DMS79 treated with DMSO at 0.1 percent for 48 hours (cell line): ENCODE measurements at places on chromosomes 1 and 21.

DNA sequence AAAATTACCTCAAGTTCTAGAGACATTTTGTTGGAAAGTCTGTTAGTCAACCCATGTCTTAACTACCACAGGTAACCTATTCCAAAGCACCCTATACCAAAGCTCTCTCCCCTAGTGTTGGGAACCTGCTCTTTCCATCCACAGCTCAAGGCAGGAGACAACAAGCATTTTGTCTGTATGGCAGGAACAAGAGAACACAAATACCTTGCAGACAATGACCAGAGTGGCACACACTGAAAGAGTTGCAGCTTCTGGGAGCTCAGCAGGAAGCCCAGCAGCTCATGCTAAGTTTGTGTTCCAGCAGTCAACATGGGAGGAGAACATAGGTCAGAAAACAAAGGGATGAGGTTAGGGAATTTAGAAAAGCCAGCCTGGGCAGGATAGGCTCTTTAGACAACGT, 300.8 kb downstream of the HHIPL2 start:
- DNase-seq = no peak

DNA sequence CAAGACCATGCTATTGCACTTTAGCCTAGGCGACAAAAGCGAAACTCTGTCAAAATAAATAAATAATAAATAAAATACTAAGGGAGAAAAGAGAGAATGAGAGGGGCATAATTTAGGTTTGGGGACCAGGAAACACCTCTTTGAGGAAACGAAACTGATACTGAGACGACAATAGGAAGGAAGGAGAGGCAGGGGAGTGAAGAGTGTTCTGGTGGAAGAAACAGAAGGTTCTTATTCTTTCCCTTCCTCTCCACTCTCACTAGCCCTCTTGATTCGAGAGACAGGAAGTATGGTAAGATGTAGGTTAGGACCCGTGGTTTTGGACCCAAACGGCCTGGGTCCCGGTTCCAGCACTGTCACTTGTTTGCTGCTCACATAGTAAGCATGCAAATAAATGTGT, 1.6 kb upstream of the NKAIN1 start:
- no peak for DNase-seq

- DNase-seq = no peak
These were observed 352 bp downstream of the MEX3A start for GRCh38 chr1:156081917-156082308.

DNA sequence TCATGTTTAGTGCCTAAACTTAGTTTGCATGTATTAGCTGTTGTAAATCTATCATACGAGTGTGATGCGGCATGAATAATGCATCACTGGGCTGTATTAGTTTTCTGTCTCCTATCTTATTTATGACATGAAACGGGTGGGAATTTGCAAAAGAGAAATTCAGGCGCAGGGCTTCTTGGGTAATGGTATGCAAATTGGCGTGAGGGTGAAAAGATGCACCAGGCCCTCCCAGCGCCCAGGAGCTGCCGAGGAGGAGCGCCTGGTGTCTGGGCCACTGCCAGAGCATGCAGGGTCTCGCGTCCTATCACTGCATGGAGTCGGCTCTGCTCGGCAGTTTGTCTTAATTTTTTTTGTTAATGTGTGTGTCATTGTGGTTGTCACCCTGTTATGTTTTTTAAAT, 82.9 kb upstream of the ACTL8 start:
- no peak for DNase-seq

GRCh38 chr1:17207966-17208418, 3.1 kb downstream of the PADI1 start:
- DNase-seq = no peak

DNA sequence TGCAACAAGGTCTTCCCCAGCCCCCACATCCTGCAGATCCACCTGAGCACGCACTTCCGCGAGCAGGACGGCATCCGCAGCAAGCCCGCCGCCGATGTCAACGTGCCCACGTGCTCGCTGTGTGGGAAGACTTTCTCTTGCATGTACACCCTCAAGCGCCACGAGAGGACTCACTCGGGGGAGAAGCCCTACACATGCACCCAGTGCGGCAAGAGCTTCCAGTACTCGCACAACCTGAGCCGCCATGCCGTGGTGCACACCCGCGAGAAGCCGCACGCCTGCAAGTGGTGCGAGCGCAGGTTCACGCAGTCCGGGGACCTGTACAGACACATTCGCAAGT, 3.8 kb downstream of the ZBTB18 start:
- no peak for DNase-seq

DNA sequence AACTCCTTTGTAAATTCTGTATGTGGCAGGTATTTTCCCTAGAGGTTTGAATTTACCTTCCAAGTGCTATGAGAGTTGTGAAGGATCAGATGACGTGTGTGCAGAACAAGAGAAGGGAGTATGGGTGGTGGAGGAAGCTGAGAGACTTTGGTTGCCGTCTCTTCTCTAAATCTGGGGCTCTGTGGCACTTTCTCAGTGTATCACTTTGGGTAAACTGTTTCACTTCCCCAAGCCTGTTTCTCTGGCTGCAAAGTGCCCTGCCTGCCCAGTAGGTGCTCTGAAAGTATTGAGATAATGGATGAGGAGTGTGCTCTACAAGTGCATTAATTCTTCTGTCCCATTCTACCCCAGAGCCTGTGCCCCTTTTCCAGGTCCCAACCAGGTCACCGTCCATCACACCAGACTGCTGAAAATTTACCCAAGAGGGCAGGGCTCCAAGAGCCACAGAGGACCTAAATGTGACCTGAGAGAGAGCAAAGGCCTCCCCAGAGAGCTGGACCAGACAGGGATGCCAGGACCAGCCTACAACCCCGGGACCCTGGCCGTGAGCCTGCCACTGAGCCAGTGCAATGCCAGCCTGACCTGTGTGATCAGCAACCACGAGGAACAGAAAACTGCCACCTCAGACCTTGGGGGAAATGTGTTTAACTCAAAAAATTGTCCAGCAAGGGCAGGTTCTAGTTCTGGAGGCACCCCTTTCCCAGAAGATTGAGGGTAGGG, 131.6 kb upstream of the ETV3 start:
- DNase-seq = no peak

DNA sequence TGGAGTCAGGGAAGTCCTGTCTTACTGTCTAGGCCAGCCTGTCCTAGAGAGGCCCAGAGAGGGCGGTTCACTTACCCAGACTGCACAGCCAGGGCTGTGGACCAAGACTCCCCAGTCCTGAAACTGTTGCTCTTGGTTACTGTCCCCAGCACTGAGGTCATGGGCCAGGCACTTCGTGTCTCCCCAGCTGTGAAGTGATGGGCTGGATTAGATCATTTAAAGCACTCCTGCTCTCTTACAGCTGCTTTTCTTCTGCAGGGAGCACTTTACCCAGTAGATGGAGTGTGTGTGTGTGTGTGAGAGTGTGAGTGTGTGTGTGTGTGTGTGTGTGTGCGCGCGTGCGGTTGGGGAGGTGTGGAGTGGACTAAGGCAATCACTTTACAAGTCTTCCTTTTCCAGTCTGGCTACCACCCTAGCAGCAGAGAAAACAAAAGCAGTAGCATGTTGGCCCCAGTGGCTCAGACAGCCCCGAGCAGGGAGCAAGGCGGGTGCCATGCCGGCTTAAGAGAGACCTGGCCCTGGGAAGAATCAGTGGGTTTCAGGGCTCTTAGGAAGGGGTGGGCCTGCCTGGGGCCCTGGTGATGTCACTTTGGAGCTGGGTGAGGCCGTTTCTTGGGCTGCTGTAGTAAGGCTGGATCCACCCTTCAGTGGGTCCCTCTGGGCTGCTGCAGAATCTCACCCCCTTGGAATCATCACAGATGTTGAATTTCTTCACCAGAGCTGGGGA, 2.4 kb downstream of the SPSB1 start:
- peak; percentile 21 for DNase-seq

- no peak for DNase-seq
These were observed 200.9 kb downstream of the TM2D1 start for GRCh38 chr1:61523893-61524605.

DNA sequence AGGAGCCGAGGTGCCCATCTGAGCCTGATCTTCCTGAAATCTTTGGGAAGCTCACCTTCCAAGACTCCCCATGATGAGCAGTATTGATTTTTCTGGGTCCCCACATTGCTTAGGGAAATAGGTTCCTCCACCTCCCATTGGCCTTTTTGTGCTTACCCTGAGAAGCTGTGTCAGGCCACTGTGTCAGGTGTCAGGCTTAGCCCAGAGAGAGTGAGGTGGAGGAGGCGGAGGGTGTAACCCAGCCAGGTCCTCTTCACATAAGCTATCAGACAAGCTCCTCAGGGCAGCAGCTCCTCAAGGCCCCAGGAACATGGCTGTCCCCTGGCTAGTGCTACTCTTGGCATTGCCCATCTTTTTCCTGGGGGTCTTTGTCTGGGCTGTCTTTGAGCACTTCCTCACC, 352 bp downstream of the AADACL4 start:
- no peak for DNase-seq

GRCh38 chr1:33171977-33172813, 9.6 kb downstream of the TRIM62 start:
- DNase-seq = no peak

DNA sequence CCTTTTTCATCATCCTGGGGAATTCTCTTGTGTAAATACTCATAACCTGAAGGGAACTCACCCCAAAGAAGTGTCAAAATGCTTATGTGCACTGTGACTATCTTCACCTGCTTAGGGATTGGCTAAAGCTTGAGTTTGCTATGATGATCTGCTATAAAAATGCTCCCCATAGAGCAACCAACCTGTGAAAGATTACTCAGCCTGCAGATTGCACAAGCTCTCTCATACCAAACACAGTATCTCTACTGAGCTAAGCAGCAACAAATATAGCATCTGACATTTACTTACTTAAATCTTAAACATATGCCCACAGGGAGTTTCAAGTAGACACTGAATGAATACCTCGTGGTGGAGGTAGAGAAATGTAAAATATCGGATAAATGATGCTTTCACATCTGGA, 725.8 kb downstream of the MRPL39 start:
- no peak for DNase-seq

DNA sequence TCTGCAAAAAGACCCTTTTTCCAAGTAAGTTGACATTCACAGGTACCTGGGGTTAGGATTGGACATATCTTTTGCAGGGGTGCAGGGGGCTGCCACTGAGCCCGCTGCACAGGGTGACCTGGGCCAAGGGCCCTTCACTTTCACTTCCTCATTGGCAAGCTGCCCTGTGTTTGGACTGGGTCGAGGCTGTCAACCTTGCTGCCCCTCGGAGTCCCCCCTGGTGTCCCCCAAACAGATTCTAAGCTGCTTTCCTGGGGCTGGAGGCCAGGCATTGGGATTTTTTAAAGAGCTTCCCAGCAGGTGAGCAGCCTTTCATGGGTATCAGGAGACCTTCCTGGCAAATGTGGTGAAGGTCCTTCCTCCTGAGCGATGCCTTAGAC, 7.9 kb upstream of the UMODL1 start:
- DNase-seq = peak; percentile 97

DNA sequence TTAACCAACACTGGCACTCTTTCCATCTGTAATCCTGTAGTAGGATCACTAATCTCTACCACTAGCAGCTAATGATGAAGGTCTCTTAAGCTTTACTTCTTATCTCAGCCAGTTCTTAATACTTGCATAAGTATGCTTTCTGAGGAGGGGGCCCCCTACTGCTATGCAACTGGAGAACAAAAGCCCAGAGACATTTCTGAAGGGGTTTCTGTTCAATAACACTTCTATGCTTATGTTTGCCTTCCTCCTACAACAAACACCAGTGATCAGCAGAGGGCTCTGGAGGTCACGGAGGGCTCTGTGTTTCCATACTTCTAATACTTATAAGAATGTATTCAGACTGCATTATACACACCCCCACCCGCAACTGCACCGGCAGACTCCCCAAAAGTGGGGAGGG, 215.8 kb downstream of the BARHL2 start:
- DNase-seq = no peak

GRCh38 chr1:41578712-41579335, 94.3 kb upstream of the EDN2 start:
- DNase-seq = no peak

DNA sequence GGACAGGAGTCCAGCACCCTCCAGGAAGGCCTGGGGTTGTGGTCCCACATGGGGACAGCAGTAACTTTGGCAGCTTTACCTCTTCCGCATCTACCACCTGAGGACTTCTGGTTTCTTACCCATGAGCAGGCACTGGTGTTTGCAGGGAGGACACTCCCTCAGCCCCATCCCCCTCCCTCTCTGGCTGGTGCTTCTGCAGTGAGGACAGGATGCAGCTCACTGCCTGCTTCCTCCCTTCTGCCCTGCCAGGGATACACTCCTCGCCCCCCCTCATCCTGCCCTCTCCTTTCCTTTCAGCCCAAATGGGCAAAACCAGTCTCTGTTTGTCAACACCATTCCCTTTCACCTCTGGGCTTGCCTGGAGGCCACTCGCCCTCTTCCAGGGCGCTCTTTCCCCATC, 62.4 kb downstream of the KIRREL1 start:
- no peak for DNase-seq

DNA sequence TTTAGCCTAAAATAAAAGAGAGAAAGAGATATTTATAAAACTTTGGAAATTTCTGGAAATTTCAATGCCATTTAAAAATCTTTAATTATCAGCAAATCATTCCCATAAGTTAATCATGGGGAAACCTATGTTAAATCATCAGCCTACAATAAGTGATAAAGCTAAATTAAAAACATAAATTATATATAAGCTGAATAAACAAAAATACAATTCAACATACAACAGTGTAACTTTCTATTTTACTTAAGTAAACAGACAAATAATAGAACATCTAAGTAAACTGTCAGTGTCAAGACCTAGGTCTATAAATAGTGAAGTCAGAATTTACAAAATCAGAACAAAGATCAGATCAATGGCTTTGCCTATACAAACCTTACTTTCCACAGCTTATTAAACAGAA, 57.5 kb downstream of the EPRS1 start:
- DNase-seq = no peak

GRCh38 chr1:156284757-156285156, 632 bp downstream of the TMEM79 start:
- DNase-seq = no peak

- no peak for DNase-seq
These were observed 26.8 kb upstream of the CD1D start for GRCh38 chr1:158153746-158154444.

- no peak for DNase-seq
These were observed 43.1 kb upstream of the TNFSF18 start for GRCh38 chr1:173093691-173094445.

- no peak for DNase-seq
These were observed 126.5 kb downstream of the PBX1 start for GRCh38 chr1:164685266-164686035.

GRCh38 chr1:95115708-95116137, 1.4 kb upstream of the TLCD4 start:
- DNase-seq = no peak

DNA sequence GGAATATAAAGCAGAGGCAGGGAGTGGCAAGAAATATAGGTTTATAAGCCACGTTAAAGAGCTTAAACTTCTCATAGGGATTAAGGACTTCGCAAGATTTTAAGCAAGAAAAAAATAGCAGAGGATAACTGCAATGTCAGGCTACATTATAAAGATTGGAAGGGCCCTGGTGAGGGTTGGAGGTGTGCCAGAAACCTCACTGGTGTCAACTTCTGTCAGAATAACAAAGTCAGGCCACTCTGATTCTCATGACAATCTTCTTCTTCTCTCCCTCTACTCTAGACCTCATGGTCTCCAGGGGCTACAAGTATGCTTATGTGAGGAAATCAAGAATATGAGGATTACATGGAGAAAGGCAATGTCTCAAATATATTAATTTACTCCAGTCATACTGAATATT, 32.6 kb upstream of the FMO2 start:
- peak; percentile 40 for DNase-seq
